Astrocyte (in vitro differentiated cells and primary cell): ENCODE measurements at places on chromosomes 6 and 20. TPM values are rescaled to one million over a fixed set of nuclear protein-coding genes. Genes with fewer than 3 reads are reported as not detected.

The GSTA1 gene
- total RNA-seq: 0.38 and 0.39 TPM in 2 replicates

The SLC22A3 gene
- total RNA-seq: 0.57 and 0.89 TPM in 2 replicates

The BIRC7 gene
- total RNA-seq: 2.9 and 3.3 TPM in 2 replicates

The NRN1 gene
- total RNA-seq: 0.82 and 1.0 TPM in 2 replicates

The GNMT gene
- total RNA-seq: 0.68 TPM in 1 of 2 replicates, not detected in the other

DNA sequence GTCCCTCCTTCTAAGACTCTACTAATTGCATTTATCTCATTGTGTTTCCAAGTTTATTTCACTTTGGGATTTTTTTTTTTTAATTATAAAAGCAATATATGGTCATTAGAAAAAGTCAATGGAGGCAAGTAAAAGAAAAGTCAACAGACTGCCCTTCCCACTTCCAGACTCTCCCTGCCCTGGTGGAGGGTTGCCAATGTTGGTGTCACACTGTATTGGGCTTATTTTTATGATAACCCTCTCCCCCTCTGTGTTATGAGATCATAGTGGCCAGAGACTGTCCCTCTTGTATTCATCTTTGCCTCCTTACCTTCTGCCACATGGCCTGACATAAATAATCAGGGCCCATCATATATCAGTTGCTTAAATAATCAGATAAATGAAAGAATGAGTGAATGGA is 63.4 kb downstream of the LRRC1 start:
- H3K4me3 ChIP-seq: no peak overlapping the region
- DNase-seq: no peak
- no peaks in the 10 kb centered on the region for H3K27me3 ChIP-seq
- H3K36me3 ChIP-seq: no peaks in the 10 kb centered on the region
- H3K27ac ChIP-seq: no peak overlapping the region

GRCh38 chr20:6702144-6702543 is 65.3 kb upstream of the BMP2 start:
- no peak overlapping the region for H3K4me3 ChIP-seq
- no peak overlapping the region for H3K27ac ChIP-seq
- H3K4me1 ChIP-seq: peaks cover 24% of the 10 kb centered on the region

GRCh38 chr6:166386111-166386510 is 3.4 kb upstream of the MPC1 start:
- DNase-seq: no peak
- no peak overlapping the region for H3K4me3 ChIP-seq
- no peaks in the 10 kb centered on the region for H3K4me1 ChIP-seq
- no peaks in the 10 kb centered on the region for H3K36me3 ChIP-seq
- H3K27me3 ChIP-seq: peaks cover 5% of the 10 kb centered on the region

GRCh38 chr6:79307321-79308036 is 73.0 kb upstream of the HMGN3 start:
- H3K27ac ChIP-seq: no peak overlapping the region
- no peaks in the 10 kb centered on the region for H3K27me3 ChIP-seq
- no peaks in the 10 kb centered on the region for H3K4me1 ChIP-seq
- peak; percentile 19 for DNase-seq
- H3K4me3 ChIP-seq: no peak overlapping the region

GRCh38 chr20:61450549-61450948 is 198.5 kb downstream of the CDH4 start:
- DNase-seq: no peak
- no peak overlapping the region for H3K27ac ChIP-seq
- H3K36me3 ChIP-seq: no peaks in the 10 kb centered on the region
- H3K27me3 ChIP-seq: no peaks in the 10 kb centered on the region
- H3K4me1 ChIP-seq: peaks cover 12% of the 10 kb centered on the region

GRCh38 chr20:44041001-44041400 is 126.3 kb downstream of the TOX2 start:
- H3K27me3 ChIP-seq: peaks cover 4% of the 10 kb centered on the region
- no peaks in the 10 kb centered on the region for H3K4me1 ChIP-seq
- no peak overlapping the region for H3K4me3 ChIP-seq
- H3K36me3 ChIP-seq: no peaks in the 10 kb centered on the region
- DNase-seq: no peak
- H3K27ac ChIP-seq: no peak overlapping the region

GRCh38 chr20:37449276-37449675 is 71.8 kb upstream of the NNAT start:
- H3K36me3 ChIP-seq: no peaks in the 10 kb centered on the region
- no peak overlapping the region for H3K27ac ChIP-seq
- DNase-seq: no peak
- peaks cover 5% of the 10 kb centered on the region for H3K27me3 ChIP-seq

DNA sequence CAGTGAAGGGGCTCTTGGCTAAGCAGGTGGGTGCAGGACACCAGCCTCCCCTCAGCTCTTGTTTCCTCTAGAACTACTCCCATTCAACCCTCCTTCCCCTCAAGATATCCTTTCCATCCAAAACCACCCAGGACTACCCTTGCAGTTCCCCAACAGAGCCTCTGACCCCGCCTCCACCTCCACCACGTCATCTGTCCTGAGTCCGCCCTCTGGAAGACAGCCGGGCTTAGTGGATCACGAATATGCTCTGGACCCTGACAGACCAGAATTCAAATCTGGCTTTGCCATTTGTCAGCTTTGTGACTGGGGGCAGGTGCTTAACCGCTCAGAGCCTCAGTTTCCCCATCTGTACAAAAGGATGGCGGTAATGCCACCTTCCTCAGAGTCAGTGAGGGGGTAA is 31.4 kb downstream of the TFEB start:
- peaks cover 30% of the 10 kb centered on the region for H3K4me1 ChIP-seq
- H3K27ac ChIP-seq: no peak overlapping the region
- no peak for DNase-seq
- H3K36me3 ChIP-seq: no peaks in the 10 kb centered on the region

DNA sequence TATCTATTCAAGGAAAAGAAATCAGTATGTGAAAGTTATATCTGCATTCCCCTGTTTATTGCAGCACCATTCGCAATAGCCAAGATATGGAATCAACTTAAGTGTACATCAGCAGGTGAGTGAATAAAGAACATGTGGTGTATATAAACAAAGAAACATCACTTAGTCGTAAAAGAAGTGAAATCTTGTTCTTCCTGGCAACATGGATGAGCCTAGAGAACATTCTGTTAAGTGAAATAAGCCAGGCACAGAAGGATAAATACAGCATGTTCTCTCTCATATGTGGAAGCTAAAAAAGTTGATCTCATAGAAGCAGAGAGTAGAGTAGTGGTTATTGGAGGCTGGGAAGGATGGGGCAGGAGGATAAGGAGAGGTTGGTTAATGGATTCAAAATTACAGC is 287.9 kb upstream of the FERMT1 start:
- no peak overlapping the region for H3K27ac ChIP-seq
- H3K36me3 ChIP-seq: no peaks in the 10 kb centered on the region
- no peak for DNase-seq
- H3K4me1 ChIP-seq: no peaks in the 10 kb centered on the region
- no peaks in the 10 kb centered on the region for H3K27me3 ChIP-seq
- H3K4me3 ChIP-seq: no peak overlapping the region

DNA sequence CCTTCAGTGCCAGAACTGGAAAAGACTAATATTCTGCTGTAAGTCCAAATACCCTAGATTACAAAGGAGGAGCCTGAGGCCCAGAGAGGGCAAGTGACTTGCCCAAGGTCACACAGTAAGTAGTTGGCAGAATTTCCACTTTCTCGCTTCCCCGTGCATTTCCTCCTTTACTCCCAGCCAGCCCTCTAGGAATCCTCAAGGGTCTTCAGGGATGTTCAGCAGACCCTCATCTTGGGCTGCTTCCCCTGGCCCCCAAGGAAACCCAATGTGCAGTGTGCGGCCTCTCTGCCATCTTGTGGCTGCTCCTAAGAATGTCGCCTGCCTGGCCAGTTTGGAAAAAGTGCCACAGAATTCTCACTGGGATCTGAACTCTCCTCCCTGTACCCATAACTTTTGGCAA is 217.7 kb upstream of the LRFN2 start:
- no peaks in the 10 kb centered on the region for H3K36me3 ChIP-seq
- no peaks in the 10 kb centered on the region for H3K4me1 ChIP-seq
- H3K27me3 ChIP-seq: no peaks in the 10 kb centered on the region
- no peak overlapping the region for H3K4me3 ChIP-seq

DNA sequence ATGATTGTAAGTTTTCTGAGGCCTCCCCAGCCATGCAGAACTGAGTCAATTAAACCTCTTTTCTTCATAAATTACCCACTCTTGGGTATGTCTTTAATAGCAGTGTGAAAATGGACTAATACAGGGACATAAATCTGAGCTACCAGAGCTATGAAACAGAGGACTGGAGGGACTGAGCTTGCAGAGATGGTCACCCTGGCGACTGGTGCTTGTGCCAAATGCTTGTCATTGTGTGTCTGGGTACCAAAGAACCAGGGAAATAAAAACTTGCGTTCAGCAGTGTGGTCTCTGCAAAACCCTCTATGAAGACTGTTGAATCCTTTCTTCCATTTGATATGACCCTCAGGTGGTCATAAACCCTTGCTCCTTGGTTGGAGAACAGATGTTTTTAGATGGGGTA is 105.1 kb upstream of the PRL start:
- H3K4me3 ChIP-seq: no peak overlapping the region
- H3K4me1 ChIP-seq: no peaks in the 10 kb centered on the region
- no peaks in the 10 kb centered on the region for H3K36me3 ChIP-seq
- DNase-seq: no peak
- H3K27me3 ChIP-seq: no peaks in the 10 kb centered on the region
